ENCODE measurements at places on chromosomes 3 and 15. TPM values are rescaled to one million over a fixed set of nuclear protein-coding genes. Genes with fewer than 3 reads are reported as not detected.

EXD1 gene
- not detected for polyA plus RNA-seq

ARPC4 gene
- polyA plus RNA-seq, result 74.9 TPM

PIGZ gene
- 0.78 TPM for polyA plus RNA-seq

ZPLD1 gene
- polyA plus RNA-seq, result 0.06 TPM

FBXW12 gene
- 0.14 TPM for polyA plus RNA-seq

CYP8B1 gene
- 0.02 TPM for polyA plus RNA-seq

LRRC49 gene
- polyA plus RNA-seq, result 7.4 TPM

MORC1 gene
- polyA plus RNA-seq, result not detected

ADGRG7 gene
- not detected for polyA plus RNA-seq

C3orf22 gene
- polyA plus RNA-seq, result not detected

DAPK2 gene
- 3.3 TPM for polyA plus RNA-seq

FOXB1 gene
- polyA plus RNA-seq, result not detected

CA12 gene
- polyA plus RNA-seq, result 2.5 TPM

POPDC2 gene
- polyA plus RNA-seq, result 11.5 TPM

THRB gene
- polyA plus RNA-seq, result 2.1 TPM

ZNF660 gene
- 4.5 TPM for polyA plus RNA-seq

ATP13A5 gene
- polyA plus RNA-seq, result 1.0 TPM

LRRIQ4 gene
- polyA plus RNA-seq, result 0.12 TPM

TICRR gene
- 3.5 TPM for polyA plus RNA-seq

GLDN gene
- 0.30 TPM for polyA plus RNA-seq

XXYLT1 gene
- 30.7 TPM for polyA plus RNA-seq

GP5 gene
- 0.25 TPM for polyA plus RNA-seq

BOC gene
- polyA plus RNA-seq, result 55.0 TPM

GHSR gene
- not detected for polyA plus RNA-seq

YEATS2 gene
- polyA plus RNA-seq, result 33.3 TPM

CPA3 gene
- 0.80 TPM for polyA plus RNA-seq

GATA2 gene
- 4.0 TPM for polyA plus RNA-seq

GPR149 gene
- not detected for polyA plus RNA-seq

KLHL6 gene
- 1.4 TPM for polyA plus RNA-seq

PIERCE2 gene
- 0.86 TPM for polyA plus RNA-seq

ARPIN gene
- 17.6 TPM for polyA plus RNA-seq

HDAC11 gene
- polyA plus RNA-seq, result 18.4 TPM

RPP25 gene
- 1.5 TPM for polyA plus RNA-seq

ANKUB1 gene
- polyA plus RNA-seq, result not detected

ITIH1 gene
- not detected for polyA plus RNA-seq

TMEM207 gene
- not detected for polyA plus RNA-seq

CAMK2N2 gene
- polyA plus RNA-seq, result 0.10 TPM

TNFAIP8L3 gene
- 1.4 TPM for polyA plus RNA-seq

ZWILCH gene
- 18.6 TPM for polyA plus RNA-seq

CRYGS gene
- polyA plus RNA-seq, result 4.0 TPM

PODXL2 gene
- polyA plus RNA-seq, result 4.7 TPM

IFT57 gene
- polyA plus RNA-seq, result 32.4 TPM

C3orf49 gene
- 0.56 TPM for polyA plus RNA-seq

PLXNA1 gene
- polyA plus RNA-seq, result 40.6 TPM

MYEF2 gene
- 13.5 TPM for polyA plus RNA-seq

RLBP1 gene
- polyA plus RNA-seq, result 0.25 TPM

TRIM42 gene
- polyA plus RNA-seq, result not detected

DAZL gene
- polyA plus RNA-seq, result not detected

CD96 gene
- polyA plus RNA-seq, result 0.31 TPM

CAMK1 gene
- 19.1 TPM for polyA plus RNA-seq

CCDC39 gene
- polyA plus RNA-seq, result 2.3 TPM

ARL14 gene
- polyA plus RNA-seq, result not detected

C3orf20 gene
- 0.35 TPM for polyA plus RNA-seq

CMC1 gene
- 20.2 TPM for polyA plus RNA-seq

MINAR1 gene
- 1.2 TPM for polyA plus RNA-seq

PRR20G gene
- polyA plus RNA-seq, result not detected

GPR176 gene
- 6.8 TPM for polyA plus RNA-seq

TM6SF1 gene
- polyA plus RNA-seq, result 69.2 TPM

COL6A5 gene
- polyA plus RNA-seq, result 0.07 TPM
